Mammary epithelial cell (primary cell): ENCODE measurements at places on chromosomes 11 and 22. TPM values are rescaled to one million over a fixed set of nuclear protein-coding genes. Genes with fewer than 3 reads are reported as not detected.

- no peak for DNase-seq
Measured at GRCh38 chr11:105448703-105449079, 161.2 kb upstream of the GRIA4 start.

- no peak for DNase-seq
Measured at GRCh38 chr22:23688121-23688520, 2.7 kb upstream of the RGL4 start.

DNA sequence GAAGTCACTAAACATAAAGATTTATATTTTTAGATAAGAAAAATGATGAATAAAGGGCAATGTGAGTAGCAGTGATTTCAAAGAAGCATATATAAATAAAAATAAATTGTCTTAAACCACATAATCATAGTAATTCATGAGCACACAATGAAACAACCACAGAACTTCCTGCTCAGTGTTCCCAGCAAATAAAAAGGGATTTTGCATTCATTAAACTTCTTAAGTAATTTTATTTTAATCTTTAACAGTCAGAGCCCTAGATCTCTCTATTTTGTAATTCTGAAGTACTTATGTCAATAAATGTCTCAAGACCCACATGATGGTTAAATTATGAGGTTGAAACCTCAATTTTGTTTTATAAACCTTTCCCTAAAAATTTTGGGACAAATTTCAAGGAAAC lies 14.5 kb upstream of the MMP20 start:
- no peak for DNase-seq

DNA sequence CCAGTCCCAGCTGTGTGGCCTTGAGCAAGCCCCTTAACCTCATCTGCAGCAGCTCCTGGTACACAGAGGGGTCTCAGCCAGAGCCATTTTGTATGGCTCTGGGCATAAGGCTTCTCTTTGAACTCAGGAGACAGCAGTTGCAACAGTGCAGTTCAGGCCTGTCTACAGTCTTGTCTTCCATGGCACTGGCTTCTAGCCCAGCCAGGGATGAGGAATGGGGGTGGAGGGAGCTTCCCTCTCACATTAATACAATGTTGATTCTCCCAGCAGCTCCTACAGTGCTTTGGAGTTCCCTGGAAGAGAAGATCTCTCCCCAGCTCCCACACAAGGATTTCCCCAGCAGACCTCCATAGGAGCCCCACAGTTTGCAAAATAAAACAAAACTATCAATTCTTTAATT lies 350.2 kb downstream of the BUD13 start:
- no peak for DNase-seq

DNA sequence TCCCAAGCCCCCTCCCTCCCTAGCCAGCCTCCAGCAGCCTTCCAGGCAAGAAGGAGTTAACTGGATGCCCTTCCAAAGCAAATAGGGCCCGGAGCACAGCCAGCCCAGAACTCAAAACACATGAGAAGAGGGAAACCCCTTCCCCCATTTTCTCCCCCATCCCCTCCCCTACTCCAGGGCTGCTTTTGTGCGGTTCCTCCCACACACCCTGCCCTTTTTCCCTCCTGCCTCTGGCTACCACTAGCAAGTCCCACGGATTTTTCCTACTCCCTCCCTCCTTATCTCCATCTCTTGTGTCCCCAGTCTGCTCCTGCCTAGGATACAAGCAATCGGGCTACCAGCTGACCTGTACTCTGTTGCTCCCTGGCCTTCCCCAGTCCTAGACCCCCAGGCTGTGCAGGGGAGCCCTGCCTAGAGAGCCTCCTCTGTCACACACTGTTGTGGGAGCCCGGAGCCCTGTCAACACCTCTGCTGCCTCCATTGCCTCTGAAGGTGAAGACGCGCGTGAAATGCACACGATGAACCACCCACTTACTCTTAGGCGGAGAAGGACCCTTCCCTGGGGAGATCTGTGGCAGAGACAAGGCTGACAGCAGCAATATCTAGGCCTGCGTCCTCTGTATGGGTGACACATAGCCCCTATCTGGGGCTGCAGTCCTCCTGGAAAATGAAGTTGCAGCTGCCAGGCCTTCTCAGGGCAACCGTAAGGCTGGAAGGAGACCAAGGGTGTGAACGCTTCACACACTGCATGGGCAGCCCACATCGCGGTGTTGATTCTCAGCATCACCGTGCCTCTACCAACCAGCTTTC lies 282.8 kb downstream of the MN1 start:
- no peak for DNase-seq

Gene PGM2L1
- polyA plus RNA-seq, result 1.6 TPM

- DNase-seq, result no peak
Measured at GRCh38 chr22:19713650-19714311, 522 bp upstream of the SEPTIN5 start.

- DNase-seq, result no peak
Measured at GRCh38 chr11:77517753-77518152, 43.9 kb upstream of the PAK1 start.

DNA sequence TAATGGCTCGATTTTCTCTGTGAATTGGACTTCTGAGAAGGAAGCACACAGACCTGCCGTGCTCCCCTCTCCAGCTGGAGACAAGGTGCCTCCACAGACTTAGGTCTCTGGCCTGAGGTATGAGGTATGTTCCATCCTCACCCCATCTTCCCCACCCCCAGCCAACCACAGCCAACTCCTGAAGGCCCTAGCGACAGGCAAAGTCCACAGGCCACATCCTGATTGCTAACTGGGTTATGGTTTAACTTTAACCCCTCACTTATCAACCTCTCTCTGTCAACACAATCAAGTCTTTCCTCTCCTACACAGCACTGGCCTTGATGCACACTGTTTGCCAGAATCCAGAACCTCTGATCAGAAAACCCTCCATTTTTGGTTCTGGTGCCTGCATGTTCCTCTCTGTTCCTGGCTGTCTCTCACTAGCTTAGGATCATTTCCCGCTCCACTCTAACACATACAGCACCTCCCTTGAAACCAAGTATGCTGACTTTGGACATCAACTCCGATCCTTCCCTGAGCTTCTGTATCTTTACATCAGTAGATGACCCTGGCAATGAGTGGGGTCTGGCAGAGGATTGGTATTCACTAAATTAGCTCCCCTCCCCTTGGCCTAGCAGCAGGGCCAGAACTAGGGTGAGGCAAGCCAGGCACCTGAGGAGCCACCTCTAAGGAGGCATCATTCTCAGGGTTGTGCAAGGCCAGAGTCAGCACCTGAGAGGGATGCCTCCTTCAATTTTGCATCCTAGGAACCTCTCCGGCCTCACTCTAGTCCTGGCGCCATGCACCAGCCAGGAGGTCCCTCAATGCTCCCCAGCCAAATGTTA lies 22.0 kb downstream of the JAML start:
- DNase-seq, result no peak

DNA sequence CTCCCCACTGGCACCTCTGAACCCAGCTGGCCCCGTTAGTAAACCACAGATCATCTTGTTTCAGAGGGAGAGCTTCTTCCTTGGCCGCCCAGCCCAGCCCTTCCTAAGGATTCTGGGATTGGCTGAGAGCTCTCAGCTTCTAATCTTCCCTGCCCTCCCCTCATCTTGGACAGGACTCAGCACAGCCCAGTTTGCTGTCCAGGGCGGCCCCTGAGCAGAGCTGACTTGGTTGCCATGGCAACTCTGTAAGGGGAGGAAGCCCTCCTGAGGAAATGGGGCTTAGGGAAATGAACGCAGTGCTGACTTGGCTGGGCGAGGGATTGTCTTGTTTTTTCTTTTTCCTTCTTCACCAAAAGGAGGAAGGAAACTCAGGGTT lies 4.6 kb downstream of the APOL4 start:
- DNase-seq, result no peak

DNA sequence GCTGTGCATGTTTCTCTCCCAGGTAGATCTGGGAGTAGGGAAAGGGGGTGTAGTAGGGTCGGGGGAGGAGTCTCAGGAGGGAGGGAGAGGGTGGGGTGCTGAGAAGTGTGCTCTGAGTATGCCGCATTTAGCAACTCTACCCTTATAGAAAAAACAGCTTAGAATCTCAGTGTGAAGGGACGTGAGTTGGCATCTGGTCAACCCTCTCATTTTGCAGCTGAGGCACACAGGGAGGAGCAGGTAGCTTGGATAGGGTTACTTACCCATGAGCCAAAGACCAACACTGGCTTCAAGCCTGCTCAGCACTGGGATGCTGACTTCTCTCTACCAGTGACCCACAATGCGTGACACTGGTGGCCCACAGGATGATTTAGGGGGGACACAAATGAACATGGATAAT lies 95.9 kb downstream of the FBXO7 start:
- DNase-seq, result no peak

Gene VPREB1
- not detected for polyA plus RNA-seq

DNA sequence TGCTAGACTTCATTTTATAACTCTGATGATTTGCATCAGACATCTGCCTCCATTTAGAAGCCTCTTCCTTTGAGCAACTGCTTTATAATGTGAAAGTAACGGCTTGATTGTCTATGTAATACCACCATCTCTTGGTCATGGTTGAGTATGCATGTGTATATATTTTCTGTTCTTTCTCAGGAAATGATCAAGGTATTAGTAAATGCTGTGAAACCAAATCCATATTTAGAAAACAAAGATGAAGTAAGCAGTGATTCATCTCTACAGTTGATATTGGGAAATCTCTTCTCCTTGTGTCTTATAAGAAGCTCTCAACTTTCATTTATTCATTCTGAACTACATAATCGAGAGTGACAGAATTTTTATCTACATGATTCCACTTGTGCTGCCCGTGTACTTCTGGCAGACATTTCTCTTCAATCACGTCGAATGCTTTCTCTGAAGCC lies 104.6 kb upstream of the ANO3 start:
- peak; percentile 89 for DNase-seq

DNA sequence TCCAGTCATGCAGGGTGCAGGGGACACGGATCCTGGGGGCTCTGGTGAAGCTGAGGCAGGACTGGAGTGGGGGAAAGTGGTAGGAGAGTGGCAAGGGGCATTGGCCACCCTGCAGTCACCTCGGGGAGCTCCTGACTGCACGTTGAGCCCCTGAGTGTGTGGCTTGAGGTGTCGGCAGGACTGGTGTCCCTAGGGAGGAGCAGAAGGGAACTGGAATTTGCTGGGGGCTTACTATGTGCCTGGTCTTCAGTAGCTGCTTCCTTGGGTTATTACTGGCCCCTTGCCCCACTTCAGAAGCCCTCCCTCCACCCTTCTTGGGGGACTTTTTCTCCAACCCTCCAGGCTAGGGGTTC lies 31.5 kb downstream of the IFT27 start:
- DNase-seq, result no peak

- DNase-seq, result no peak
Measured at GRCh38 chr22:26851125-26851524, 193.7 kb downstream of the MIAT start.

DNA sequence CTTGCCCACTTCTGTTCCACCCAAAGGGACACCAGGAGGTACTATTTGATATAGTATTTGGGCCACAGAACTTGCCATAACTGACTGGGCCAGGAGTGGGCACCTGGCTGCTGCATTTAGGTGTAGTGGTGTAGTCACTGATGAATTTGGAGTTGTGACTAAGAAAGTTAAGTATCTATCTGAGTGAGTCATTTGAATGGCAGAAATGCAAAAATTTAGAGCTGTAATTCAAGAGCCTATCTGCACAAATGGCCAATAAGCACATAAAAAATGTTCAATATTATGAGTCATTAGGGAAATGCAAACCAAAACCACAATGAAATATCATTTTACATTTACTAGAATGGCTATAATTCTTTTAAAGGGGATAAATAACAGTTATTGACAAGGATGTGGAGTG lies 14.7 kb downstream of the GLYATL2 start:
- DNase-seq, result peak; percentile 86

DNA sequence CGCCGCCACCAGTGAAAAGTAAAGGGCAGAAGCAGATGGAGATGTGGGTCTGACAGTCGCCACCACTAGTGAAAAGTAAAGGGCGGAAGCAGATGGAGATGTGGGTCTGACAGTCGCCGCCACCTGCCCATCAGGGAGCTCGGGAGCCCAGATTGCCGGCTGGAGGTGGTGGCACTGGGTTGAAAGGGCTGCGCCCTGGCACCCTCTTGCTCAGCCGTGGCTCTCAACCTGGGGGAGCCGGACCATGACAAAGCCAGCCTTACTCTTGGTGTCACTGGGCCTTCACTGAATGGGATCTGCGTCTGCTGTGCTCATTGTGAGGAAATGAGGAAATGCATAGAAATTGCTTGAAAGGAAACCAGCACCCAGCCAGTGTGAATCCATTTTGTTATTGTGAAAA lies 36.3 kb downstream of the AP2A2 start:
- DNase-seq, result no peak

GRCh38 chr11:65625628-65626342 lies 10.2 kb downstream of the PCNX3 start:
- DNase-seq, result no peak

GRCh38 chr11:57785072-57785471 lies 23.5 kb downstream of the CTNND1 start:
- DNase-seq, result no peak

DNA sequence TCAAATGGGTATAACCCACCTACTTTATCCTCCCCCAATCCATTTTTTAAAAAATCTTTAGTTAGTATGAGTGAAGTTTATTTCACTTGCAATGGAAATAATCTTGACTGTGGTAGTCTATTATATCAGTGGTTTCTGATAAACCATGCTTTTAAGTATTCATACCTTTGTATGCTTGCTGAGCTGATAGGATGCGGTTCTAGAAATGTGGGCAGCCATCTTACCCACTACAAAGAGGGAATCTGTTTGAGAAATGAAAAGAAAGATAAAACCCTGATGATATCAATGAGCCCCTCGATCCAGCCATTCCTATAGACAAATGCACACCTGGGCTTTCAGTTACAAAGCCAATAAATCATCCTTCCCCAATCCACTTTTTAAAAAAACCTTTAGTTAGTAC lies 13.8 kb upstream of the PVALB start:
- no peak for DNase-seq

DNA sequence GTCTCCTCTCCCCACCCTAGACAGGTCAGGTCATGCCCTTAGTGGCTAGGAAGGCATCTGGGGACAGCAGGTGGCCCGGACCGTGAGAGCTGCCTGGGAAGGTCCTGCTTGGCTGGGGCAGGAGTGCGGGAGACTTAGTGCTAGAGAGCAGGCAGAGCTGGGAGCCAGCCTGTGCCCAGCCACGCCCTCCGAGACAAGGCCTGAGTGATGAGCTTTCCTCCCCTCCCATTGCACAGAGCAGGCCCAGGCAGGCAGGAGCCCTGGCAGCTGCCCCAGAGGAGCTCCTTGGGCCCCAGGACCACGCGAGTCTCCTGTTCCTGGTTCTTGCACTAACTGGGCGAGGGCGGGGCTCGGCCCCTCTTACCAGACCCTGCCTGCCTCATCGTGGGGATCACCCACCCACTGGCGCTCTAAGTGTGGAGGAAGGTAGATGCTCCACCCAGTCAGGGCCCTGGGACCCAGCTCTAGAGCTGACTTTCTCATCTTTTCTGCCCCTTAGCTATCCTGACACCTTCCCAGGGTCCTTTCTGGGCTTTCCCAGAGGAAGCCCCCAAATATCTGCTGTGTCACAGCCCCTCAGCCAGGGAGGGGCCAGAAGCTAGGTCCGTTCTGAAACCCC lies 44.9 kb downstream of the MACROD1 start:
- peak; percentile 88 for DNase-seq

Gene CARD18
- 3.4 TPM for polyA plus RNA-seq

DNA sequence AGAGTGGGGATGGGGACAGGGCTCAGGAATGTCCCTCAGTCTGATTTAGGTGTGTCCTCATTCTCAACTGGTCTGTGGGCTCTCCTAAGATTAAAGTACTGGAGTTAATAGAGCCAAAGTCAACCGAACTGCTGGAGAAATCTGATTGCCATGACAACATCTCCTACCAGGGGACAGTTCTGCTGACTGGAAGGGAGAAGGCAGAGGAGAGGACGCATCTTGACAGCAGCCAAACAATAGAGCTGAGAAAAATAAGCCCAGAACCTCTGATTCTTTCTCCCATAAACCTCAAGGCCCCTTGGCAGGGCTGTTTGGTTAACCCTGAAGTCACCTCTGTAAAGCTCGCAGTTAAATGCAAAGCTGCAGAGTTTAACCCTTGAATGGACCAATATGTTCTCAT lies 2.8 kb downstream of the KCTD14 start:
- no peak for DNase-seq

Gene GRIK4
- not detected for polyA plus RNA-seq
